Muscle of leg (tissue), 16 donors: ENCODE measurements at places on chromosomes 3 and 15.

- H3K36me3 ChIP-seq, result no peaks in the 10 kb centered on the region
- peaks cover 57% of the 10 kb centered on the region for H3K4me1 ChIP-seq
- peaks cover 34% of the 10 kb centered on the region for H3K27me3 ChIP-seq
- peak overlapping the region; percentile 14 for H3K27ac ChIP-seq
- DNase-seq, result peak; percentile 46
Measured at GRCh38 chr3:194328053-194328657, 23.0 kb downstream of the CPN2 start.

DNA sequence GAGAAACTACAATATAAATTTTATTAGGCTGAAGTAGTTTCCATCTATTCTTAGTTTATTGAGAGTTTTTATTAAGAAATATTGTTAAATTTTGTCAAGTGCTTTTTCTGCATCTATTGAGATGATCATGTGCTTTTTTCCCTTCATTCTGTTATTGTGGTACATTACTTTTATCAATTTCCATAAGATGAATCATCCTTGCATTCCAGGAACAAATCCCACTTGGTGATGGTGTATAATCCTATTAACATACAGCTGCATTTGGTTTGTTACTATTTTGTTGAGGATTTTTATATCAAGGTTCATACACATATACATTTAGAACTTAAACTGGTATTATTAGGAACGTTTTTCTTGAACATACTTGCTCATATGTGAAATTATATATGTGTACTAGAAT, 199.8 kb downstream of the TBC1D5 start:
- no peak overlapping the region for H3K4me3 ChIP-seq
- DNase-seq, result no peak
- H3K27me3 ChIP-seq, result no peaks in the 10 kb centered on the region
- no peaks in the 10 kb centered on the region for H3K4me1 ChIP-seq

DNA sequence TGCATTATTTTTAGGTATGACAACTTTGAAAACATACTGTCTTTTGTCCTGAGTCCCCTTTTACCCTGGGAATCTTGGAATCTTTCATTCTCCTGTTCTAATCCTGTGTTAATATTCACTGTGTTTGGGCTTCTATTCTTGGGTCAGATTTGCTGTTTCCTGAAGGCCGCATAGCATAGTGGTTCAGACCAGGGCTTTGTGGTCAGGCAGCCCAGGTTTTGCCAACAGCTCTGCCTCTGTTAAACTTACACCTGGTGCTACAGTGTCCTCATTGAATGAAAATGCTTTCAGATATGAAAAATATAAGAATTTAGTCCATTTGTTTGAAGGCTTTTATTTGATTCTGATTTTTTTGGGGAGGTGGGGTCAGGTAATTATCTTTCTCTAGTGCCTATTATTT, 58.4 kb downstream of the SLC25A26 start:
- peaks cover 3% of the 10 kb centered on the region for H3K36me3 ChIP-seq
- no peak overlapping the region for H3K27ac ChIP-seq
- DNase-seq, result no peak
- H3K4me1 ChIP-seq, result no peaks in the 10 kb centered on the region

DNA sequence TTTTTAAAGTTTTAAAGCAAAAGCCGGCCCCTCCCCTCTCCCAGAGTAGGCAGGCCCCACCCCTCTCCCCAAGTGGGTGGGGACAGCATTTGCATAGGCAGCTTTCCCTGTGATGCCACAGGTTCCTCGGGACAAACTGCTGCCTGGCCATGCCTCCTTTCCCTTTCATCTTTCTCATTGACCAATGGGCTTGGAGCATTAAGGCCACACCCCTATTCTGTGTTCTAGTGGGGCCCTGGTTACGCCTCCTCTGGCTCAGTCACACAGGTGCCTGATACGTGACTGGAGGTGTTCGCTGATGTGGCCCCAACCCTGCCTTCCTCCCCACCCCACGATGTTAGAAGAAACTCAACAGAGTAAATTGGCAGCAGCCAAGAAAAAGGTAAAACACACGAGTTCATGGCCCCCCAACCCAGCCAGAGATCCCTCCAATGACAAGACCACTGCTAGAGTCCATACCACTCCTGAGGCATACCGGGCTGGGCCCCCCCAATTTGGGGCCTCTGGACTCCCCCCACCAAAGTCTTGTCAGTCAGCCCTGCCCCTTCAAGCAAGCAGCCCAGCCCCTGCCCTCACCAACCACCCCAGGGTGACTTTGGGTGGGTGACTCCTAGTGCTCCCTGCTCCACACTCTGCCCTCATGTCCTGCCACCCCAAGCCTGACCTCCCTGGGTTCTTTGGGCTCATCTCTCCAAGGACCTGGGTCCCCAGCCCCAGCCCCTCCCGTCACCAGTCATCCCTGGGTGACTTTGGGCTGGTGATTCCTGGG, 62.8 kb upstream of the CSPG4 start:
- no peaks in the 10 kb centered on the region for H3K4me1 ChIP-seq
- no peak overlapping the region for H3K4me3 ChIP-seq
- H3K27ac ChIP-seq, result no peak overlapping the region
- no peaks in the 10 kb centered on the region for H3K36me3 ChIP-seq
- peaks cover 8% of the 10 kb centered on the region for H3K27me3 ChIP-seq
- DNase-seq, result no peak

GRCh38 chr15:47744496-47744895, 27.2 kb downstream of the SEMA6D start:
- DNase-seq, result no peak
- H3K4me3 ChIP-seq, result no peak overlapping the region
- H3K27me3 ChIP-seq, result no peaks in the 10 kb centered on the region
- no peak overlapping the region for H3K27ac ChIP-seq
- peaks cover 27% of the 10 kb centered on the region for H3K36me3 ChIP-seq
- H3K4me1 ChIP-seq, result no peaks in the 10 kb centered on the region

DNA sequence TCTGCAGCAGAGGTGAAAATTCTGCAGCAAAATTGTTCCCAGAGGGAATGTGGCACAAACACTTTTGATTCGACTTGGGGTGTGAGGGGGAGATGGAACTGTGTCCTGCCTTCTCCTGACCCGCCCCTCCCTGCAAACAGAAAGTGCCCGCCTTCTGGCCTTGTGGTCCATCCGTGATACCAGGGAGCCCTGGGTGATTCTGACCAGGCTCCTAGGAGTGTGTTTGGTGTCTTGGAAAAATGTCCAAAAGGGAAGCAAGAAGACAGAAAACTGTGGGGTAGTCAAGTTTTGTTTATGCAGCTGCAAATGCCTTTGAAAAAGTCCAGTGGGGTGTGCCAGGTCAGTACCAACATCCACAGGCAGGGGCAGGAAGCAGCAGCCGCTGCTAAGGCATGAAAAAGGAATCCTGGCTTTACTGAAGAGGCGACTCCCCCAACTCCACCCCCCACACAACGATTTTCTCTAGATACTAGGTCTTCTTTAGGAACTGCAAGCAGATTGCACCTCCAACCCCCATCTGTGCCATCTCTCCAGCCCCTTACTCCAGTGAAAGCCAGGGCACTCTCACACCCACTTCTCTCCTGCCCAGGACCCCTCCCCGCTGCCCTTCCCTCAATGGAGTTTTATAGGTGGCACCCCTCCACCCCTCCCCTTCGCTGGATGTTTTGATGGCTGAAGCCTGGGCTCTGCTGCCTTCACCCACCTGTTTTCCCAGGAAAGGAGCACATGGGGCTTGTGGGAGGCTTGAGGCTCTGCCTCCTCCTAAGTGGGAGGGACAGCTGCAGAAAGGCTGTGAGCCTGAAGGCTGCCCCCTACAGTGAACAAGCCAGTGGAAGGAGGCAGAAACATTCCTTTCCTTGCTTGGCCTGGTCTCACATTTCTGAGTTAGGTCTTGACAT, 82.4 kb upstream of the HERC1 start:
- peak; percentile 68 for DNase-seq
- H3K27ac ChIP-seq, result peak overlapping the region; percentile 51
- H3K4me3 ChIP-seq, result no peak overlapping the region
- peaks cover 2% of the 10 kb centered on the region for H3K27me3 ChIP-seq

GRCh38 chr15:77599357-77599756, 33.4 kb downstream of the LINGO1 start:
- H3K4me3 ChIP-seq, result no peak overlapping the region
- H3K36me3 ChIP-seq, result no peaks in the 10 kb centered on the region
- H3K4me1 ChIP-seq, result peaks cover 14% of the 10 kb centered on the region
- no peak overlapping the region for H3K27ac ChIP-seq

GRCh38 chr3:115503394-115503793, 119.9 kb upstream of the GAP43 start:
- no peaks in the 10 kb centered on the region for H3K36me3 ChIP-seq
- H3K27ac ChIP-seq, result no peak overlapping the region
- H3K4me1 ChIP-seq, result no peaks in the 10 kb centered on the region
- H3K27me3 ChIP-seq, result no peaks in the 10 kb centered on the region
- H3K4me3 ChIP-seq, result no peak overlapping the region

GRCh38 chr3:82229397-82229796, 468.0 kb upstream of the GBE1 start:
- no peak overlapping the region for H3K4me3 ChIP-seq
- no peaks in the 10 kb centered on the region for H3K4me1 ChIP-seq
- H3K36me3 ChIP-seq, result no peaks in the 10 kb centered on the region
- no peak overlapping the region for H3K27ac ChIP-seq
